ENCODE measurements at places on chromosomes 7 and 10.

GRCh38 chr10:27771231-27771630 is 25.6 kb upstream of the MKX start:
- no peak for DNase-seq

GRCh38 chr7:127418459-127418858 is 26.0 kb upstream of the ZNF800 start:
- no peak for DNase-seq

DNA sequence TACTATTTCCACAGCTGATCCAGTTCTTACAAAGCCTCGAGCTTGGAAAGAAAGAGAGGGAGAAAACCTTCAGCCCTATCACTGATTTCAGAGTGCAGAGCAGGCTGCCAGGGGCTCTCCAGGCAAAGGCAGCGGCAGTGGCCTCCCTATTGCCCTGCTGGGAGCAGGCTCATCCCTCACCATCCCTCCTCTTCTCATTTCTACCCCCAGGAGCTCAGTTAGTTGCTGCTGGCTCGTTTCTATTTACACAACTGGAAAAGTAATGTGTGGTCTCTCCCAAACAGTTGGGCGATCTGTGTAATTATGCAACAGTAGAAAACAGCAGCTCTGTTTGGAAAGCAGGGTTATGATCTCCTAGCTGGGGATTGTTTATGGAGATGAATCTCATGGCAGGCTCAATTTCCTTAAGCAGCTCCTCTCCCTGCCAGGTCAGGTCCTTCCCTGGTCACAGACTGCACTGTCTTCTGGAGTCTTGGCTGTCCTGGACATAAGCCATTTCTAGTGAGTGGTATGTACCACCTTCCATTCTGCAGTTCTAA is 28.7 kb upstream of the TNS3 start:
- no peak for DNase-seq

GRCh38 chr7:135560631-135561030 is 2.9 kb downstream of the NUP205 start:
- no peak for DNase-seq

GRCh38 chr7:44769776-44770294 is 21.2 kb downstream of the ZMIZ2 start:
- no peak for DNase-seq

DNA sequence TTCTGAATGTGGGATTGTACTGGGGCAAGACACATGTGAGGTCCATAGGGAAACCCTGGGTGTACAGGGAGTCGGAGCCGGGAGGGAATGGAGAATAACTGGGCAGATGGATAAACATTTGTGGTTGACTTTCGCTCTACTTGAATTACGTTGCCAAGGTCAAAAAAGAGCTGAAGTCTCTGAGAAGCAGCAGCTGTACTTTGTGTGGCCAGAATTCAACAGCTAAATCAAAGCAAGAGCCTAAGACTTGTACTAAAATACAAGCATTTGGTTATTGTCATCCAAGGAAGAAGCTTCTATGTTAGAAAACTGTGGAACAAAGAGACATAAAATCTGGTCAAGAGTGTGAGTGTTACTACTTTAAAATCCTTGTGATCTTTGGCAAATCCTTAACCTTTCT is 457.2 kb downstream of the ARL4A start:
- no peak for DNase-seq

DNA sequence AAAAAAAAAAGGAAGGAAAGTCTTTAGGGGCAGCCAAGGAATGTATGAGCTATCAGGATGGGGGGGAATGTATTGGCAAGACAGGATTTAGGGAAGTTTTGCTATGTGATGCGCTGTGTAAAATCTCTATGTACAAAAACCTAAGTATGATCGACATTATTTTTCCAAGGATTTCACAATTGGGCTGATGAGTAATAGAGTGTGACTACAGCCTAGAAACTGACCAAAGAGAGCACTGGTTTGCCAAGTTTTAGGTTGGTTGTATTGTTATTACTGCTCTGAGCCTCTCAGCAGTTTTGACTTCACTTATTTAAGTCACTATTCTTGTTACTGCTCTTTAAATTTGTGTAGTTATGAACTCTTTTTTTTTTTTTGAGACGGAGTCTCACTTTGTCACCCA is 107.3 kb downstream of the NRCAM start:
- no peak for DNase-seq

DNA sequence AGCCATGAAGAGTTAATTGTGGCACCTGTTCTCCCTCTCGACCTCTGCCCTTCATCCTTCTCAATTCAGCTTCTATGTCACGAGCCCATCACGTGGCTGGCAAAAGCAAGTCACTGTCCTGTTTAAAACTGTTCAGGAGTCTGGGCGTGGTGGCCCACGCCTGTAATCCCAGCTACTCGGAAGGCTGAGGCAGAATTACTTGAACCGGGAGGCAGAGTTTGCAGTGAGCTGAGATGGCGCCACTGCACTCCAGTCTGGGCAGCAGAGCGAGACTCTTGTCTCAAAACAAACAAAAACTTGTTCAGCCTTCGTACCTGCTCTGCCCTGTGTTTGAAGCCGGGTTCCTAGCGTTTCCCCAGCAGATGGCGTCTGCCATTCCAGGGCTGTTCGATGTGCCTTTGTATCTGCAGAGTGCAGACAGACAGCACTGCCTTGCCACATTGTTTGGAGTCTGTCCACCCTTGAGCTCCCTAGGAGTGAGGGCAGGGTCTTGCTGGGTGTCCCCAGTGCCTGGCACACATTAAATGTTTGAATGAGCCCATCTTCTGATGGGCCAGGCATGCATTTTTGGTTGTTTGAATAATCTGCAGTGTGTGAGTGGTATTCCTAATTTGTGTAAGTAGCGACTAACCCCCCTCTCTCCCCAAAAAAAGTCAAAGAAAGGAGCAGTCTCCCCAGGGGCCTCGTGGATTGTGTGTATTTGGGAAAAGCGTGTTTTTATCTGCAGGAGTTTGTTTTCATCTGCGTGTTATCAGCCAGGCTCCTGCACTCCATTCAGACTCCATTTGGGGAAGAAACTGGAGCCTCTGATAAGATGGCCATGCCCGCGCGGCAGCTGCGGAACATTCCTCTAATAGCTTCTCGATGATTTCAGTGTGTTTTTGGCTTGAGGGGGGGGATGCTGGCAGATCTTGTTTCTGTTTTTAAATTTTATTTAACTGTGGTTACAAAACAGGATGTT is 61.2 kb downstream of the DNAJB6 start:
- no peak for DNase-seq

DNA sequence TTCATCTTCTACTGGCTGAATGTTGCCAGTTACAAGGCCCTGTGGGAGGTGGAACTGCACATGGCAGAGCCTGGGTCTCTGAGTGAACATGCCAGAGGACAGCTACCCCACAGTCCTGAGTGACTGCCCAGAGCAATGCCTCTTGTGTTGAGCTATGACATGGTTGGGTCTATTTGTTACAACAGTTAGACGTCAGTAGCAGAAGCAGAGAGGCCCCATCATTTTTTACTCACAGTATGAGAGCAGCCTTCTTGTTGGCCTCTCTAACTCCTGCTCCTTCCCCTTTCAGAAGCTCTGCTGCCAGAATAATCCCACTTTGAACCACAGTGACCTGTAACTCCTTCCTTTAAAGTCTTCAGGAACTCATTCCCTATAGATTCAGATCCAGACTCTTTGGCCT is 30.8 kb upstream of the NRP1 start:
- no peak for DNase-seq

GRCh38 chr7:83599131-83599530 is 49.8 kb downstream of the SEMA3E start:
- DNase-seq, result no peak

GRCh38 chr7:157944734-157945291 is 608.0 kb downstream of the DNAJB6 start:
- DNase-seq, result no peak

DNA sequence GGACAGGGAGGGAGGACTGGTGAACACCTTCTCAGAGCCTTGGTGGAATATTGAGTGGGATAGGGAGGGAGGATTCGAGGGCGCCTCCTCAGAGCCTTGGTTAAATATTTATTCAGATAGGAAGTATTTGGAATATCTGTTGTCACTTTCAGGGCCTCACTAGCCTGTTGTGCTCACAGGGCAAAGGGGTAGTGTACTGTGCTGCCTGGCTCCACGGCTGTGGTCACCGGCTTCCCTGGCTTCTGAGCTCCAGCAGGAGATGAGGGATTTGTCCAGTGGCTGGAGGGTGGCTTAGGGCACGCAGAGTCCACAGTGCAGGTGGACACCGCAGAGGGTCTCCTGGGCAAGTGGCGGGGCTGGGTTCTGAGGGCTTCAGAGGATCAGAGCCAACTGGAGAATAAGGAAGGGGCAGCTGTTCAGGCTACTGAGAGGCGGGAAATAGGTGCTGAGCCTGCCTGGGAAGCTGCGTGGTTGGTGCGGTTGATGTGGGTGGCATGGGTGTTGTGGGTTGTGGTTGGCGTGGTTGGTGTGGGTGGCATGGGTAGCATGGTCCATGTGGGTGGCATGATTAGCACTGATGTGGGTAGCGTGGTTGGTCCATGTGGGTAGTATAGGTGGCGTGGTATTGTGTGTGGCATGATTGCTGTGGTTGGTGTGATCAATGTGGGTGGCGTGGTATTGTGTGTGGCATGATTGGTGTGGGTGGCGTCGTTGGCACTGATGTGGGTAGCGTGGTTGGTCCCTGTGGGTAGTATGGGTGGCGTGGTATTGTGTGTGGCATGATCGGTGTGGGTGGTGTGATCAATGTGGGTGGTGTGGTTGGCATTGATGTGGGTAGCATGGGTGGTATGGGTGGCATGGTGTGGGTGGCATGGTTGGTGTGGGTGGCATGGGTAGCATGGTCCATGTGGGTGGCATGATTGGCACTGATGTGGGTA is 16.7 kb downstream of the INPP5A start:
- no peak for DNase-seq

DNA sequence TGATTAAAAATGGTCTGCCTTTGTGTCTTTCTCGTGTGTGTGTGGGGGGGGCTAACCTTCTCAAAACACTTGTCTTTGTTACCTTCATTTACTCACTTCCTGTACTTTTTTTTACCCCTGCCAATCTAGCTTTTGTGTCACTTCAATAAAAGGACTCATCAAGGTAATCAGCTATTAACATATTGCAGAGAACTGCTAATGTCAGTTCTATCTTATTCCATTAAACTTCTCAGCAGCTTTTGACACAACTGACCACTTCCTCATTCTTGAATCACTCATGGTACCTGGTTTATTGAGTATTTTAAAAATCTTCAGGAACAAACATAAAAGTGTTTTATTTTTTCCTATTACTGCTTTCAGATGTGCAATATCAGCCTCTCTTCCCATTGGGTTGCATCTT is 59.8 kb downstream of the SLC25A40 start:
- no peak for DNase-seq

DNA sequence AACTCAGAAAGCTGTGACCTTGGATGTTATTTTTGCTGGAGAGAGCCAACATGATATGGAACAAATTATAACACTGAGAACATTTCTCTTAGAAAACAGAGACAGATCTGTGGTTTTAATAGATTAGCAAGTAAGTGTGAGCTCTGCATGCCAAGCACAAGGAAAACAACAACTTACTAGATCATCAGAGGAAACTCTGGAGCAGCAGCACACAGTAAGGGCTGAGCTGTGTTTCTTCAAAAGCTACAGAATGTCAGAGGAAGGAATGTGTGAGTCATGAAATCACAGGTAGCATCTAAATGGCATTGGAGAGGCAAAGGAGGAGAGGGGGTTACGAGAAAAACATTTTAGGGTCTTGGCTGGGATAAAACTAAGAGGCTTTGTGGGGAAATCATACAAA is 283.4 kb upstream of the FZD8 start:
- DNase-seq, result no peak

DNA sequence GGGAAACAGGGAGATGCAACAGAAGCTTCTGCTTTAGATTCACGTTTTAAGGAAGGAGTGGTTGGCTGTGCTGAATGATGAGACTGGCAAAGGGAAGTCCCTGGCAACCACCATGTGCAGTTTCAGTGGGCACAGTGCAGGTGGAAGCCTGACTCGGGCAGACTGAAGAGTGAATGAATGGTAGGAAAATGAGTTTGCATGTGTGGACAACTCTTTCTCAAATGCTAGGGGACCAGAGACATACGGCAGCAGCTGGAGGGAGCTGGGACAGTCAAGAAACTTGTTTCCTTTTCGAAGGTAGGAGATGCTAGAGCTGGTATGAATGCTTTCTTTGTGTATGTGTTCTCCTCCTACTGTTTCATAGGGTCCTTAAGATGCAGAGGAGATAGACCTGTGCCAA is 29.0 kb downstream of the PODXL start:
- DNase-seq, result no peak

GRCh38 chr7:151736403-151736909 is 140.5 kb downstream of the PRKAG2 start:
- no peak for DNase-seq

GRCh38 chr7:2170576-2171521 is 61.9 kb downstream of the MAD1L1 start:
- DNase-seq, result no peak

DNA sequence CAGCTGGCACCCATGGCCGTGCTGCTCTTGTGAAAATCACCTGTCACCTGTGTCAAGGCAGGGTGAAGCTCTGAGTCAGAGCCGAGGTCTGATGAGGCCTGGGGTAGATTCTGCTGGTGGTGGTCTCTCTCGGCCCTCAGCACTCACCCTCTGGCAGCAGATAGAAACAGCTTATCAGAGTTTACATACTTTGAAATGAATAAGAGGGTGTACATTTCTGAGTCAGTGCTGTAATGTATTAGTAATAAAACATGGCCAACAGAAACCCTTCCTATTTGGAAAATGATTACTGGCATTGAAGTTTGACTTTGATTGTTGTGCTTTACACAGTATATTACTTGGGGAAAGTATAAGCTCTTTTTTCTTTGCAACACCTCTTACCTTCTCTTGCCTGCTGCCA is 228.8 kb downstream of the SNX10 start:
- DNase-seq, result no peak
